Activated naive CD4-positive, alpha-beta T cell (primary cell): ENCODE measurements at places on chromosomes 4 and X.
A peak's percentile ranks its signal among the peaks of the same experiment; 100 is the strongest.

DNA sequence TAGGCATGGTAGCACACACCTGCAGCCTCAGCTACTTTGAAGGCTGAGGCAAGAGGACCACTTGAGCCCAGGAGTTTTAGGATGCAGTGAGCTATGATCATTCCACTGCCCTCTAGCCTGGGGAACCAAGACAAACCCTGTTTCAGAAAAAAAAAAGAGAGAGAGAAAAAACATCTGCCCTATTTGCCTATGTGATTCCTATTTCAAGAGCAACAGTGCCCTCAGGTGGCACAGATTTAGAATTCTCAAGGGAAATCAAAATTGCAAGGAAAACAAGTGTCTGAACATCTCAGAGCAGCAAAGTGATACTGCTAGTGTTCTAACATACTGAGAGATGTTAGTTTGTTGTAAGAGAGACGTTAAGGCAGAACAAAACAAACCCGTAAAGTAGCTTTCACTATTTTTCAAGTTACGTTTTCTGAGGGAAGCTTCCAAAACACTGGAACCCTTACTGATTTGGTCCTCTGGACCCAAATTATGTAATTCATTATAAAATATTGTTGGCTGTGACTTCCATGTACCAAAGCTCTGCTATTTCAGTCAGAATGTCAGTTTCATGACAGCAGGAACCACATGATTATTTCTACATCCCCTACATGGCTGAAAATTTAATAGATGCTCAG, 7.9 kb downstream of the BDH2 start:
- peak; percentile 2 for DNase-seq

DNA sequence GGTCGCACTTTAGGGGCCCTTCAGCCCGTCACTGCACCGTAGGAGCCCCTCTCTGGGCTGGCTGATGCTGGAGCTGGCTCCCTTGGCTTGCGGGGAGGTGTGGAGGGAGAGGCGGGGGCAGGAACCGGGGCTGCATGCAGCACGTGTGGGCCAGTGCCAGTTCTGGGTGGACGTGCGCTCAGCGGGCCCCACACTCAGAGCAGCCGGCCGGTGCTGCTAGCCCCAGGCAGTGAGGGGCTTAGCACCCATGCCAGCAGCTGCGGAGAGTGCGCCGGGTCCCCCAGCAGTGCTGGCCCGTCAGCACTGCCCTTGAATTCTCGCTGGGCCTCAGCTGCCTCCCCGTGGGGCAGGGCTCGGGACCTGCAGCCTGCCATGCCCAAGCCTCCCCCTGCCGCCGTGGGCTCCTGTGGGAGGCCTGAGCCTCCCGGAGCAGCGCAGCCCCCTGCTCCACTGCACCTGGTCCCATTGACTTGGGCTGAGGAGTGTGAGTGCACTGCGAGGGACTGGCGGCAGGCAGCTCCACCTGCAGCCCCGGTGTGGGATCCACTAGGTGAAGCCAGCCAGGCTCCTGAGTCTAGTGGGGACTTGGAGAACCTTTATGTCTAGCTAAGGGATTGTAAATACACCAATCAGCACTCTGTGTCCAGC, 108.8 kb upstream of the RASGEF1B start:
- DNase-seq, result no peak

DNA sequence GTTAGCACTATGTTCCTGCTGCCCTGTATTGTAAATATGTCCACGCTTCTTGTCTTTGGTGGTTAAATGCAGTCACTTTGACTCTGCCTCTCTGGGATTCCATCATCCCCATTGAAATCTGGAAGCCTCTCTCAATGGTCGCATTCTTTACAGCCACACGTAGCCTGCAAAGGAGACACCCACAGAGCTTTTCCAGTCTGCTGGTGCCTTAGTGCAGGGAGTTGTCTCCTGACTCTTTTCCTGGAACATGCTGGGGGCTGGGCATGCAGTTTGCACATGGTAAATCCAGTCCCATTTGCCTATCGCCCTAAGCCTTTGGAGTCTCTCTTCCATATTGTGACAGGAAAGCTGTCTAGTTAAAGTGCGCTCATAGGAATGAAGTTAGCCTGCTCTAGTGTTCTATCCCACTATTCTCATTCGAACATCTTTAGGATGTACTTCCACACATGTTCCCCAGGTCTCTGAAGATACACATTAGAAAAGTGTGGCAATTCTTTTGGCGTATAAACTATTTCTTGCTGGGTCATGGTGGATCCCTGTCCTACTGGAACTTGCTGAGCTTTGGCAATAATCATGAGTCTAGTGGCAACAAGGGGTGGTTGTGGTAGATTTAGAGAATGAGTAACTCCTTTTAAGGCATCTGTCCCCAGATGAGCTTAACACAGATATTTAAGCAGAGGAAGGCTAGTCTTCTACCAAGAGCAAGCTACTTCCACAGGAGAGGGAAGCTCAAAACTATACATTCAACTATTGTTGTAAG, 33.7 kb downstream of the COQ2 start:
- DNase-seq, result no peak

DNA sequence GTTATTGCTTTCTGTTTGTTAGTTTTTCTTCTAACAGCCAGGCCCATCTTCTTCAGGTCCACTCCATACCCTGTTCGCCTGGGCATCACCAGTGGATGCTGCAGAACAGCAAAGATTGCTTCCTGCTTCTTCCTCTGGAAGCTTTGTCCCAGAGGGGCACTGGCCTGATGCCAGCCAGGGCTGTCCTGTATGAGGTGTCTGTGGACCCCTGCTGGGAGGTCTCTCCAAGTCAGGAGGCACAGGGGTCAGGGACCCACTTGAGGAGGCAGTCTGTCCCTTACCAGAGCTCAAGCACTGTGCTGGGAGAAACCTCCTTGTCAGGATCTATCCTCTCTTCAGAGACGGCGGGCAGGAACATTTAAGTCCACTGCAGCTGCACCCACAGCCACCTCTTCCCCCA, 2.5 kb upstream of the PAGE2B start:
- no peak for DNase-seq

DNA sequence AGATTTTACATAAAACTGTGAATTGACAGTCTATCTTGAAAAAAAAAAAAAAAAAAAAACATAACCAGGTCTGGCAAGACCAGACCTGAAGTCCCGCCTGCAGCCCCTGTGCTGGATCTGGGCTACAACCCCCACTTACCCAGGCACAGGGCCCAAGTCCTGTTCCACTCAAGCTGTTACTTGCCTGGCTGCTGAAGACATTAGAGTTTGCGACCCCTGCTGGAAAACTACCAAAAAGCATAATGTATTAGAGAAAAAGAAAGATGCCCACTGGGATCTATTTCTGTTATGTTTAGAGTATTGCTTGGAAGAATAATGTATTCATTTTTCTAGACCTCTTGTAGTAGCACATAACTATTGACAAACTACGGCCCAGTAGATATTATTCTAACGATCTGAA, 4.7 kb downstream of the HS3ST1 start:
- no peak for DNase-seq

DNA sequence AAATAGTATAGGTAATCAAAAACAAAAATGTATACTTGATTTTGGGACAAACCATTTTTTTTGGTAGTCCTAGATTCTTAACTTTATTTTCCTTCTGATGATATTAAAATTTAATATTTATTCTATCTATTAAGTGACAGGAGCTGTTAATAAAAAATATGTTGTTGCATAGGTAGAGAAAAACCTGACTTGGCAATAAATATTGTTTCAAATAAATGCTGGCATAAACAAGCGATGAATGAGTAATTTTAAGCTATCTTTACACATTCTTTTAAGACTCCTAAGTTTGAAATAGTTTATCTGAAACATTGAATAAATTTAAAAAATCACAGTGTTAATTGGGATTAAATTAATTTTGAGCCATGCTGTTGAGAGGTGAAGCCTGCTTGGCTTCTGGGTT, 114.6 kb downstream of the GC start:
- no peak for DNase-seq

GRCh38 chr4:113223001-113223400, 173.5 kb downstream of the ANK2 start:
- no peak for DNase-seq

DNA sequence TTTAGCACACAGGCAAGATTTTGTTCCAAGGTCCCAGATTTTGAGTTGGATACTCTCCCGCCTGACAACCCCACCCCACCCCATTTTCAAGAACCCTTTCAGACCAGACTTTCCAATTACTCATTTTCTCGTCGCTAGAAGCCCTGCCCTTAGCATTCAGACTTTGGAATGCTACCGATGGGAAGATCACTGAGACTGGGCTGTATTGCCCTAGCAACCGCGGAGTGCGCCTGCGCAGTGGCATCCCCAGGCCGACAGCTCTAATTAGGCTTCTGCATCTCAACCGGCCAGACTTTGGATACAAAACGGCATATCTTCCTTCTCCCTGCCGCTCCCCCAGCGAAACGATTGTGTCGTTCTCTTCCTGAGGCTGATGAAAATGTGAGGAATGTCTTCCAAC, 3.4 kb downstream of the MAGEE2 start:
- no peak for DNase-seq
